ENCODE measurements at places on chromosomes 5 and 9. TPM values are rescaled to one million over a fixed set of nuclear protein-coding genes. Genes with fewer than 3 reads are reported as not detected.

DNA sequence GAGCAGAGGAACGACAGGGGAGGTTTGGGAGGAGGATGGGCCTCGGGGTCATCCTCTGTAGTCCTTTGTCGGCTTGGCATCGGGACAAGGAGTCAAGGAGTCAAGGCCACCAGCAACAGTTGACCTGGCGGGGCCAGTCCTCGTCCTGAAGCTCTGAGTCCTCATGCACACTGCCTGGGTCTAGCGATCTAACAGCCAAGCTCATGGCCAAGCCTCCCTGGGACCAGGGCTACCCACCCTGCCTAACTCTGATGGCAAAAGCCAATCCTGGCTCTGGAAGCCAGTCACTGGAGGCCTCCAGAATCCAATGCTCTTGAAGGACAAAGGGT, 49.8 kb downstream of the CAMK2A start:
- no peak for DNase-seq

DNA sequence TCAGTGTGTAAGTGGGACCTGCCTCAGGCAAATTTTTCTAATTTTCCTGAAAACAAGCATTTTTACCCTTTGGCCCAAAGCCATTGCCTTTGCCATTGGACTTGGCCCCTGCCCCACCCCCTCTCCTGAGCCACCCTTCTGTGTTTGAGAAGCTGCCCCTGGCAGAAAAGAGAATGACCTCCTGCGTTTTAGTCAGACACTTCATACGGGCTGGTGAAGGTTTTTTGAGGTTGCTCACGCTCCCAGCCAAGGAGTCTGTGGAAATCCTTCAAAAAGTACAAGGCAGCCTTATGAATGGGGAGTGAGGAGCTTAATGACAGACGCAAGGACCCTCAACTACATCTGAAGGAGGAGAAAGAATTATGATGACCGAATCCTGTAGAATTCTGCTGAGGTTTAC, 308.9 kb downstream of the SLIT3 start:
- DNase-seq: no peak

DNA sequence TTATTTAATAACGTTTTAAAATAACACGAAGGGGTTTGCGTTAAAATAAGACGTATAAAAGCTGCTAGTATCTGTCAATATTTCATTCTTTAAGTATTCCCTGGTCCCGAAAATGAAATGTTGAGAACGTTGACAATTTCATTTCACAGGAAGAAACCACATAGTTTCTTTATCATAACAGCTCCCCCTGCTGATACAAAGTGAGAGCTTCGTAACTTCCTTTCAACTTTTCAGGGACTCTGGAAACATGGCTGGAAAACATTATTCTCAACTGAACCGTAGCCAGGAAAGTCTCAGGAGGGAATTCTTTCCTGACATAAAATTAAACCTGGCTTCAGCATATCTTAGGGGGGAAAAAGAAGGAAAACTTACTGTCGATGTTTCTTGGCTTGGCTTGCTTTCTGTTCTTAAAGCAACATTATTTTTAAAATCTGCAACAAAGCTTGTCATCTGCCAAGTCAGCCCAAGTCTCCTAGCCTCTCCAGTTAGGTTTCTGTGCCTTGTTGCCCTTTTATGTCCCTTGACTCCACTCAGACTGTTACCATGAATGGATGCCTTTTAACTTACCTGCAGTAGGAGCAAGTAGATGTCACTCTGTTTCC, 122.9 kb upstream of the DAB2 start:
- peak; percentile 87 for DNase-seq

DNA sequence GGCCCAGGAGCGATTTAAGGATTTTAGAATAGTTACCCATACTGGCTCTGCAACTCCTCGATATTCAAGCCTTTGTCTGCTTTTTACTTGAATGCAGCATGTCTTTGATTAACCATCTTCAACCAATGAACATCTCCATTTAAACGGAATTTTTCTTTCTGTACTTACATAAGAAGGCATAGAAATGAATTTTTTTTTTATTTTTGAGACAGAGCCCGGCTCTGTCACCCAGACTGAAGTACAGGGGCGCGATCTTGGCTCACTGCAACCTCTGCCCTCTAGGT, 825 bp upstream of the RIOK2 start:
- DNase-seq: no peak

DNA sequence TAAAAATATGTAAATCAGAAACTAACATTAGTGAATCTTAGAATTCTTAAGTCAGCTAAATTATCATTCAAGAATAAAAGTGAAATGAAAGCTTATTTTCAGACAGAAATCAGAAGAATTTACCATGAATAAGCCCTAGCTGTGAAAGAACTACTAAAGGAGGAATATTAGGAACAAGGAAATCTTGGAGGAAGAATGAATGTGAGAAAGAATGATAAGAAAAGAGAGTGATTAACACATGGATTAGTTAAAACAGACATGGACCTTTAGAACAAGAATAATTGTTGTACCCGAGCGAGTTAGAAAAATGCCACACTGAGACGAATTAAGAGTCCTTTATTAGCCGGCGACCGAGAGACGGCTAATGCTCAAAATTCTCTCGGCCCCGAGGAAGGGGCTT, 24.1 kb upstream of the RHOBTB3 start:
- no peak for DNase-seq

- no peak for DNase-seq
These were observed 159.5 kb downstream of the PLK2 start for GRCh38 chr5:58300346-58300895.

DNA sequence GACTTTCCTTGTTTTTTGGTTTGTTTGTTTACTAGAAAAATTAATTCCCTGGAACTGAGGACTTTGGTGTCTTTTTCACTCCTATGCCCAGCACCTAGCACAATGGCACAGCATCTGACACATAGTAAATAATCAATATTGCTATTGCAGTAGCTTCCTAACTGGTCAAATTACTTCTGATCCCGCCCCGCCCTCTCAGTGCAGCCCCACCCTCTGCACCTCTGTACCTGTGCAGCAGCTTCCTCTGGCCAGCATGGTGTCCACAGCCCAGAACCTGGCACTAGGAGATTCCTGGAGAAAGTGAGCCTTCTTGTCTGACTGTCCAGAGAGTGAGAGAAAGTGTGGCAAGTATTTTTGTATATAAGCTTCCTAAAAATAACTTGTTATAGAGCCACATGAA, 343.2 kb downstream of the ZNF608 start:
- no peak for DNase-seq

- DNase-seq: no peak
These were observed 208.6 kb downstream of the TSSK1B start for GRCh38 chr5:113226116-113226736.

DNA sequence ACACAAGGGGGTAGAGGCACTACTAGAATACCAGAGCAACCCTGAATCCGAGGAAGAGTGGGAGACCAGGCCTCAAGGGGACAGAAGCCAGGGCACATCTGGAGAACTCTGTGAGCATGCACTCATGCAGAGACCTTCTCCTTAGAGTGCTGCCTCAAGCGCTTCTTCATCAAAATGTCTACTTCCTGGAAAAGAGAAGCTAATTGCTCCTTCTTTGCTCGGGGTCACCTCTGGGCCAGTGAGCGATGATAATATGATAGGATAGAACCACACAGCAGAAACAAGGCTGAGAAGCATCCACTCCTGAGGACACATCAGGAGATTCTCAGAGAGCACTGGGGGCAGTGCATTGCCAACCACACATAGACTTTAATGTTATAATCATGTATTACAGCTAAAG, 23.7 kb upstream of the LMNB1 start:
- DNase-seq: no peak

- DNase-seq: no peak
These were observed 72.0 kb upstream of the SMC2 start for GRCh38 chr9:104022083-104022482.

GRCh38 chr9:117535973-117536372, 121.1 kb upstream of the ASTN2 start:
- DNase-seq: no peak

DNA sequence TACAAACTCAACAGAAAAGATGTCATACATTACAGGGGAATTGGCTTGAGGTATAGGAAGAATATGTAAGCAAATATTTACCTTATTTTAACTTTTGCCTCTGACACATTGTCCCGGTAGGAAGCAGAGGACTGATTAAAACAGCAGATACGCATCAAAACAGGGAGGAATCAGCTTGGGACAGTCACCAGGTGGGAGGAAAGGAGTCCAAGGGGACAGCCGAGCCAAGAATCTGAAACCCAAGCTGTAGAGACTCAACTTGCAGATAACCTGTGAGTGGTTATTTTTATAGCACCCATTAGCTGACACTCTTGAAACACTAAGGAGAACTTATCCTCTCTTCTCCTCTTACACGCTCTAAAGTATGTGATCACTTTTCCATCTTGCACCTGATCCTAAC, 22.3 kb downstream of the PDZD2 start:
- DNase-seq: no peak

GRCh38 chr9:128070874-128071273, 2.8 kb downstream of the SLC25A25 start:
- no peak for DNase-seq

- DNase-seq: no peak
These were observed 371.7 kb downstream of the ICE1 start for GRCh38 chr5:5794118-5794560.

GRCh38 chr5:19739671-19740070, 248.3 kb downstream of the CDH18 start:
- DNase-seq: peak; percentile 70

DNA sequence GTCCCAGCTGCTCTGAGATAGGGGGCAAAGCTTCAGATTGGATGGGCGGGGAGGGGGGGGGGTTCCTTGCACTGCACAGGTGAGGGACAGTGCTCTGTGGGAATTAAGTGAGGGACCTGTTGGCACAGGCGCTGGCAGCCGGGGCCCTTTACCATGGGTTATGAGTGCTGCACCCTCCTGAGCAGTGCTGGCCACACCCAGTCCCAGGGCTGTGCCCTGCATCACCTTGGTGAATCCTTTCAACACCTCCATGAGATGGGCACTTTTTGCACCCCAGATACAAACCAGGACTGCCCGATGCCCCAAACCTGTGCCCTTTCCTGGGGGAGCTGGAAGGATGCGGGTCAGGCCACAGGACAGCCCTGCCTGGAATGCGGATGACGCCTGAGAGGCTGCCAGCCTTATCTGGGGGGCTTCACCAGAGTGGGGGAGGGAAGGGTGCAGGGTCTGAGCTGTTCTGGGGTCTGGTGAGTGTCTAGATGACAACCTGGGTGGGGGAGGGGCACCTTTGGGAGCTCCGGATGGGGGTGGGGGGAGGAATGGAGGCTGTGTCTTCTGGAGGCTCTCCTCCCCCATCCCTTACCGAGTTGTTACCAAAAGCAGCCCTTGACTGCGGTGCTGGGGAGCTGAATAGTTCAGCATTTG, 5.2 kb downstream of the CRB2 start:
- DNase-seq: no peak

- peak; percentile 32 for DNase-seq
These were observed 24.6 kb downstream of the MED10 start for GRCh38 chr5:6353602-6354302.

GRCh38 chr9:13759551-13759950, 480.1 kb upstream of the MPDZ start:
- no peak for DNase-seq

DNA sequence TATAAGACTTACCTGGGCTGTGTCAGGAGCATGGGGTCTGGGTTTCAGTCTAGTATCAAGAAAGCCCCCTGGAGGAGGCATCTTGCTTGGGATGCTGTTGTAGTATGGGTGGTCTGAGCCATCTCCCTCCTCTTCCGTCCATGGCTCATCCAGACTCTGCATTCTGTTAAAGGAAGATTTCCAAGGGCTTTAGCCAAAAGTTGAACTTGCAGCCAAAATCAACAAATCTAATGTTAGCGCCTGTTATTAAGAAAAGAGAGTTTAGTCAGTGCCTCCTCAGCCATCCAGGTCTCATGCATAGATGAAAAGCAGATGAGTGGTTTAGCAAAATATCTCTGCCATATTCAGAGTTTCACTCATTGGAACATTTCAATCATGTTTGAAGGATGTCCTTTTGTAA, 55.6 kb downstream of the S1PR3 start:
- no peak for DNase-seq

Gene GAS1
- 1.1 TPM for polyA plus RNA-seq

Gene GRXCR2
- not detected for polyA plus RNA-seq

Gene EEIG1
- 78.8 TPM for polyA plus RNA-seq

Gene ELOVL7
- polyA plus RNA-seq: 6.5 TPM

Gene C9orf152
- polyA plus RNA-seq: 0.27 TPM

Gene INSL4
- not detected for polyA plus RNA-seq

Gene BTNL9
- polyA plus RNA-seq: 2.1 TPM

Gene ALDH7A1
- 57.0 TPM for polyA plus RNA-seq

Gene BNC2
- polyA plus RNA-seq: 0.41 TPM

Gene RORB
- polyA plus RNA-seq: 4.1 TPM

Gene HAVCR1
- polyA plus RNA-seq: not detected

Gene SMAD5
- polyA plus RNA-seq: 12.8 TPM

Gene ENHO
- polyA plus RNA-seq: 211 TPM

Data from brain (organoid and tissue), 16 donors.